ENCODE measurements at places on chromosomes 4 and X.

- DNase-seq, result no peak
Measured at GRCh38 chrX:39830414-39830813, 267.3 kb downstream of the BCOR start.

GRCh38 chrX:72466493-72466892, 106.2 kb downstream of the HDAC8 start:
- no peak for DNase-seq

DNA sequence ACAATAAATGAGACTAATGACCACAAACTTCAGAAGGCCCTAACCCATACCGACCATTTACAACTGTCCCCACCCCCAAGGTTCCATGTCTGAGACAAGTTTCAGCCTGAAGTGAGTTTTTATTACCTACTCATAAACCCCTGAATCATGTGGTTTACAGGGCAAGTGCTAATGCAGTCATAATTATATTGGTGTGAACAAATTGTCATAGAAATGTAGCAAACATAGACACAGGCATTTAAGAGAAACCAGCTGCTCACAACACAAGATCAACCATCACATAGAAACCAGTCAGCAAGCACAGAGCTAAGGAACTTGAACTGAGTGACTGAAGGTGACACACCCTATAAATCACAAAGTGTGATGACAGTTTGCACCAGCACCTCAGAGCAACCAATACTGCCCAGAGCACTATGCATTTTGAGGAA, 173.8 kb upstream of the MID1 start:
- no peak for DNase-seq

DNA sequence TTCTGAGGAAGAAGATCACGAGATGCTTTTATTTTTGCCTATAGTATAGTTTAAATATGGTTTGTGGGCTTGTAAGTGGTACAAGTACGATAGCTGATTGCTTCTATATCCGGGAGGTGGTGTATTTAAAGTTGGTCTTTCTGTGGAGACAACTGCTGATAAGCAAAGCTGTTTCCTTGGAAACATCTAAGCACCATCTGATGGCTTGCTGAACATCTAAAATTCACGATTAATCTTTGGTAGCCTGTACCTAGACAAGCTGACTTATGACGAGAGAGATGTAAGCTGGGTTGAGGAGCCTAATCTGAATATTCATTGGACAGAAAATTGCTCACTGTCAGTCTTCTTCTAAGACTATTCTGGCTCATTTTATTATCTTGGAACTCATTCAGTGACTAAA, 74.6 kb upstream of the NWD2 start:
- no peak for DNase-seq

GRCh38 chrX:129403974-129404669, 119.2 kb downstream of the SMARCA1 start:
- DNase-seq, result no peak

- no peak for DNase-seq
Measured at GRCh38 chr4:152655272-152656129, 24.3 kb downstream of the TMEM154 start.

- peak; percentile 35 for DNase-seq
Measured at GRCh38 chr4:94974773-94975172, 217.0 kb downstream of the BMPR1B start.

DNA sequence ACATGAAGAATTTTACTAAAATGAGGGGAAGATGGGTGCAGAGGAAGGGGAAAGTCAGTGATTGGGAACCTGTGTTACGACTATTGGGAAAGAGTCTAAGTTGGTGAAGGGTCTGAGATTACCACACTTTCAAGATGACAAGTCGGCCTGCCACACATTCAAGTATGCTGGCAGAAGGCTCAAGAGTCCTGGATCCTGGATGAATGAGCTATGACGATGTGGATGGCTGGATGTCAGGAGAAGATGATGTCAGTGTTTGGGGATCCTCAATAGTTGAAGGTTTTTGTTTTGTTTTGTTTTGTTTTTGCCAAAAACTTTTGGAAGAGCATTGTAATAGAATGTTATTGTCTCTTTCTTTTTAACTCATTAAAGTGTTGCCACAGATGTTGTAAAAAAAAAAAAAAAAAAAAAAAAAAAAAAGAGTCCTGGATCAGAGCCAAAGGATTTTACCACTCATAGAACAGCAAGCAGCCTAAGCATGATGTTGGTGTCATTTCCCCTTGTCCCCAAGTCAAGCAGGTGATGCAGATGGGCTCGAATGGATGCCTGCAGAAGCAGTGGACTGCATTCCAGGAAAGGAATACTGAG, 120.6 kb downstream of the REELD1 start:
- no peak for DNase-seq

- DNase-seq, result no peak
Measured at GRCh38 chrX:16215660-16216059, 48.4 kb downstream of the MAGEB17 start.

GRCh38 chrX:119062750-119063374, 9.9 kb upstream of the CT47C1 start:
- no peak for DNase-seq

GRCh38 chrX:1440506-1440905, 12.2 kb downstream of the ASMTL start:
- DNase-seq, result no peak

DNA sequence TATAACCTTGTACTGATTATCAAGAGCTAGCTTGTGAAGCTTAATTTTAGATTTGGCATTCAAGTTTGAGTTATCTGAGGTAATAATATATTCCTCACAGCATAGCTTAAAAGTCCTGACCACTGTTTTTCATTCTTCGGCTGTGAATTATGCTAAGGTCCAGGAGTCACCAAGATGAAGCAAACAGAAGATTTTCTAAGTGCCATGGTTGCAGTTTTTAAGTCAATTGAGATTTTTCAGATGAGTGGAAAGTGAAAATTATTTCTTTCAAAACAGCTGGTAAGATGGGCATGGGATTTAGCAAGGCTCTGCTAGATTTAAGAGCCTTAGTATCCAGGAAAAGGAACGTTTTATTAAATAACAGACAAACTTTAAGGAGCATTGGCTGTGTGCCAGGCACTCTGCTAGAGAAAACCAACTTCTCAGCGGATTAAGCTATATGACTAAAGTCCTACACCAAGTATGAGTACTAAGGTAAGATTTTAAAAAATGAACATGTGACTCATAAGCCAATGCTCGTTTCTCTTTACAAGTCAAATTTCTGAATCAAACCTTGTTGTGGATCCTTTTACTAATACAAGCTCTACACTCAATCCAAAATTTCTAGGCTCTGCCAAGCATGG, 149.9 kb upstream of the IL15 start:
- peak; percentile 31 for DNase-seq

- DNase-seq, result no peak
Measured at GRCh38 chr4:112994732-112995464, 54.6 kb upstream of the ANK2 start.

- no peak for DNase-seq
Measured at GRCh38 chr4:15982842-15983524, 20.0 kb upstream of the FGFBP2 start.

GRCh38 chr4:117429061-117429460, 343.7 kb upstream of the TRAM1L1 start:
- no peak for DNase-seq

DNA sequence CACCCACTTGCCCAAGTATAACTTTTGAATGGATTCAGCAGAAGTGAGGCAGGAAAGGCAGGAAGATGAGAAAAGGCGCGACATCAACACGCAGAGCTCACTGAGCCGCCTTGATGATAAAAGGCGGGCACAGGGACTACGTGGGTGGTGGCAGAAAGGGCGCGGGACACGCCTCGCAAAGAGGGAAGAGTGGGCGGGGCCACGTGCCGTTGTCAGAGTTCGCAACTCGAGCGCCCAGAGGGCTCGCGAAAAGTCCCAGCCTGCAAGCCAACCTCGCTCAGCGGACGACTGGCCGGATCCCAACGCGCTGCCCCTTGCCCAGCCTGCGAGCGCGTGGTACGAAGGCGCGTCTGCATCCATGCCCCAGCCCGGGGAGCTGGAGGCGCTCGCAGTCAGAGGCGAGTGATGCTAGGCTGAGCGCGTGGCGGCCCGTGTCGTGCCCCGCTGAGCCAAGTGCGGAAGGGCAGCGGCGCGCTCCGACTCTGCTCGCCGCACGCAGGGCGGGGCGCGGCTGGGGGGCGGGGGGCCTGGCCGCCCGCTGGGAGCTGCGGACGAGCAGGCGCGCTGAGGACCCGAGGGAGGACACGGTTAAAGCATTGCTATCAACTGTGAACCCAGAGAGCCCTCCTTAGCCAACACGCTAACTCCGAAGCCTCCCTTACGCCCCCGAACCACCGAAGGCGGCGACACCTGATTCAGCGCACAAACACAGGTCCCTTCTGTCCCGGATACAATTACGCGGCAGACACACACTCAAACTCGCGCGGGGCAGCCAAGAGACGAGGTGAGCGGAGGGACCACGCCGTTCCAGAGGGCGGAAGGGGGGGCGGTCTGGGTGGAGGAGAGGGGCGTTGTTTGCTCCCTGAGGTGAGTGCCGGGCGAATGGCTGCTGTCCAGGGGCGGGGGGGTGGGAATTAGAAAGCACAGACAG, at the start of gene UGT8:
Gene UGT8 (plus strand): TSS at position 617 of the 931 bp plus-strand sequence. CDS start 24,074 bp downstream, outside the sequence.
- DNase-seq, result peak; percentile 8

- no peak for DNase-seq
Measured at GRCh38 chrX:150897421-150898320, 797 bp downstream of the CD99L2 start.

GRCh38 chrX:57951666-57952319, 41.5 kb upstream of the ZXDA start:
- no peak for DNase-seq

GRCh38 chr4:83371235-83371634, 36.6 kb upstream of the HPSE start:
- DNase-seq, result no peak

DNA sequence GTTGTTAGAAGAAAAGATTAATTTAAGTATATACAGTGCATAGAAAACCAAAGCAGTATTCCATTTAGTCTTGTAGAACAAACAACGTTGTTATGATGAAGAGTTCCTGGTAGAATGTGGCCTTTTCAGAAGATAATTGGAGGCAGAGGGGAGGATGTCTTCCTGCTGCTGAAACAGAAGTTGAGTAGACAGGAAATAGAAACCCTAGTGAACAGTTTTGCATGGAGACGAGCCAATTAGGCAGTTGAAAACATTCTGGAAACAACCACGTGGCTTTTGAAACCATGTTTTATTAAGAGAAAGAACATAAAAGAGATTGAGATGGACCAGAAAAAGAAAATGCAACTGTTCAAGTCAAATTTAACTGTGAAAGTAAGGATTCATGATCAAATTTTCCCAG, 325.2 kb downstream of the CAMK2D start:
- DNase-seq, result peak; percentile 58

- DNase-seq, result peak; percentile 24
Measured at GRCh38 chr4:56871371-56871866, 36.3 kb upstream of the REST start.

DNA sequence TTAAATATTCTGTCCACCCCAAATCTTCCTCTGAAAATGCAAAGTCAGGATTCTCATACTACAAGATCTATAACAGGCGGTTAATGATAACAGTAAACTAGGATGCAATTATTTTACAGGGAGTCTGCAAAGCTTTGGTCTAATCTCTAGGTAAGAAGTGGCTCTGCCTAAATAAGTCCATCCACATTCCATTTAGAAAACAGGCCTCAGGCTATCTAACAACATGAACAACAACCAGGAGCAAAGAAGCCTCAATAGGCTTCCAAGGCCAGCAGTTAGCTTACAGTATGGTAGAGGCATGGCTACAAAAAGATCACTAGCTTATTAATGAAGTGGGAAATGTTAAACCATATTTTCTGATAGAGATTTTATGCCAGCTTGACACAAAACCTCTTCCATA, 6.4 kb downstream of the MAB21L2 start:
- no peak for DNase-seq

DNA sequence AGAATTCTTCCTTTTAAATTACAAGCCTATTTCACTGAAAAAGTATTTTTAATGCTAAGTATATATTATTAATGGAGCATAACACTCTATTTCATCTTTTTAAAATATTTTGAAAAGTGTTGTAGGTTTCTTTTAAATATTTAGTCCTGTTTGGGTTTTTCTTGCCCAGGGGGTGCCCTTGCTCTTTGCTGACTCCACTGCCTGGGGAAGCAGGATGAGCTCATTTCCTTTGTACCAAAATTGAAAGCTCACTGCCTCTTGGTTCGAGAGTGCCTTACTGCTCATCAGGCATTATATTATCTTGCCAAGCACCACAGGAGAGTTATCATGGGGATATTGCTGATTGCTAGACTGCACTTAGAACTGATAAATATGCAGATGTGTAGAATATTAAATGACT, 819.2 kb downstream of the PCDH18 start:
- DNase-seq, result no peak

- DNase-seq, result no peak
Measured at GRCh38 chr4:89021684-89022083, 35.3 kb downstream of the FAM13A start.

- DNase-seq, result no peak
Measured at GRCh38 chr4:71732066-71732465, 51.8 kb downstream of the GC start.

GRCh38 chrX:24494647-24495075, 29.6 kb downstream of the PDK3 start:
- DNase-seq, result peak; percentile 41

DNA sequence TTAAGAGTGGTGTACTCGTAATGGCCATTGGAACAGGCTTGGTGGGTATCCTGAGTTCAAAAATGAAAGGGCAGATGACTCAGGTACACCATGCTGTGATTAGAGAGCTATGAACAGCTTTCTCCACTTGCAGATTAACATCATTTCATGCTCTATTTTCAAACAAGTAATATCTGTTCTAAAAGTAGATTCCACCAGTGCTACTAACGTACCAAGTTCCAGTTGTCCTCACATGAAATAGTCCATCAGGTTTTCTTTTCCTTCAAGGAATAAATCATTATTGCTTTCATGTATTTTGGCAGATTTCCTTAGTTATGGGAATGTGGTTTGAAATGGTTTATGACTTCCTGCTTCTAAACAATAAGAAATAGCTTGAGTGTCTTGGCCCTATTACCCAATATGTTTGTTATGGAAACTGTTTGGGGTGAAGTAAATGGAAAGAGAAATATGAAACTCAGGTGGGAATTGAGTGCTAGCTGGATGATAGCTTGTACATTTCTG, 49.9 kb downstream of the PCDH7 start:
- no peak for DNase-seq

GRCh38 chr4:67658302-67658701, 42.7 kb downstream of the UBA6 start:
- no peak for DNase-seq

DNA sequence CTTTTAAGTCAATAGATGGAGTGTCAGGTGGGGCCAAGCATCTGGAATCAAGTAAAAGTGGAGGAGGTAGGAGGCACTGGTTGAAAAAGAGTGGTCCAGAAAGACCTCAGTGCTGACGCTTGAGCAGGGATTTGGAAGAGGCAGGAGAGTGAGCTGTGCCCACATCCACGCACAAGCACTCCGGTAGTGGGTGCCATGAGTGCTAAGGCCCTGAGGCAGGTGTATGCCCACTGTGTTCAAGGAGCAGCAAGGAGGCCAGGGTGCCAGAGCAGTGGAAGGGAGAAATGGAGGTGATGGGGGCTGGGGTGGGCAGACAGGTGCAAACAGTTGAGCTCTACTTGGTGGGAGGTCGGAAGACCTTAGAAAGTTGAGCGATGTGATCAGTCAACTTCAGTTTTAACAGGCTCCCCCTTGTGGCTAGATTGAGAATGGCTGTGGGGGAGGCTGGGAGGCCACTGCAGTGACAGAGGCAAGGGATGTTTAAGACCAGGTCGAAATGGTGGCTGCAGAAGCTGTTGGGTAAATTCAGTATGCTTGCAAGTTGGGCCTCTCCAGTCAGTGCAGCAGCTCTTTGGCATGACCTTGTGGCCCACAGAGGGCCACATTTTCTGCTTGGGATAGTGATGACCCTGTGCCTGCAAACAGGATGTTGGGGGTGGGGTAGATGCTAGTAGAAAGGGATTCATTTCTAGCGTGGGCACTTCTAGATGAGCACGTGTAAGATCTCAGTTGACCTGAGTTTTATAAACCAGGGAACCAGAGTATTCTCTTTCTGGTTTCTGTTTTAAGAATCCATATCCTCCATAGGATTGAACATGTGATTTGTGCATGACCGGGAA, 12.7 kb downstream of the TKTL1 start:
- DNase-seq, result peak; percentile 52

Data from AG08395 (cell line).